ENCODE measurements at places on chromosomes 12 and 14. TPM values are rescaled to one million over a fixed set of nuclear protein-coding genes. Genes with fewer than 3 reads are reported as not detected.

TMPRSS12 gene
- not detected for polyA plus RNA-seq

GALNT8 gene
- polyA plus RNA-seq = 0.30 TPM

NTF3 gene
- polyA plus RNA-seq = 1.6 TPM

P3H3 gene
- 4.4 TPM for polyA plus RNA-seq

KLRC2 gene
- polyA plus RNA-seq = 1.2 TPM

FLRT2 gene
- polyA plus RNA-seq = 1.8 TPM

TSHR gene
- 10.3 TPM for polyA plus RNA-seq

BDKRB2 gene
- 1.1 TPM for polyA plus RNA-seq

- H3K36me3 ChIP-seq = no peaks in the 10 kb centered on the region
- H3K27me3 ChIP-seq = no peaks in the 10 kb centered on the region
- H3K4me1 ChIP-seq = peaks cover 3% of the 10 kb centered on the region
- no peak overlapping the region for H3K27ac ChIP-seq
Measured at GRCh38 chr14:32468955-32469354, 139.9 kb downstream of the AKAP6 start.

DNA sequence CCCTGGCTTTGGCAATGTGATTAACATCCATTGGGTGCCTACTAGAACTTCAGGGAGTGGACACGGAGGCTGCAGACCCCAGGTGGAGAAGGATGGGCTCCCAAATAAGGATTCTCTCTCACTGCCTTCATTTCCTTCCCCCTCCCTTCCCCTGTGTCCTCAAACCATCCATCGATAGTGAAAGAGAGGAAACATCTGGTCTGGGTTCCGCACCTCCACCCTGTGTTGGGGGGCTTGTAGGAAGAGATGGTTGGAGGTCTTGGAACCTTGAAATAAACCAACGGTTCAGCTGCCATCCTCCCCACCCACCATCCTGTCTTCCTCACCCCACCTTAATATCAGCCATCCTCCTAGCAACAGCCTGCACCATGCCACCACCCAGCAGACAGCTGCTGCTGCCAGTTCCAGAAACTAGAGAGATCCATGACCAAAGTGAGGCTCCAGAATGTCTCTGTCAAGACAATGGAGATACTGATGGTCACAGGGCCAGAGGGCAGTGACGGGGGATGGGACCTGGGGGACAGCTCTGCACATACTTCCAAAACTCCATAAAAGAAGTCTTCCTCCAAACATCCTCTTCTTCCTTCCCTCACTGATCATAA is 153.1 kb upstream of the CCND2 start:
- H3K27me3 ChIP-seq = peaks cover 2% of the 10 kb centered on the region
- no peaks in the 10 kb centered on the region for H3K36me3 ChIP-seq
- H3K27ac ChIP-seq = no peak overlapping the region
- DNase-seq = no peak

GRCh38 chr12:28998662-28999120 is 150.4 kb upstream of the FAR2 start:
- H3K4me1 ChIP-seq = no peaks in the 10 kb centered on the region
- no peaks in the 10 kb centered on the region for H3K27me3 ChIP-seq
- no peak overlapping the region for H3K4me3 ChIP-seq
- H3K36me3 ChIP-seq = no peaks in the 10 kb centered on the region
- no peak overlapping the region for H3K27ac ChIP-seq

GRCh38 chr12:5047729-5048128 is 4.0 kb downstream of the KCNA5 start:
- H3K27ac ChIP-seq = no peak overlapping the region
- H3K36me3 ChIP-seq = no peaks in the 10 kb centered on the region
- H3K4me3 ChIP-seq = no peak overlapping the region
- H3K27me3 ChIP-seq = peaks cover 22% of the 10 kb centered on the region
- no peak for DNase-seq
- H3K4me1 ChIP-seq = no peaks in the 10 kb centered on the region

- H3K27me3 ChIP-seq = no peaks in the 10 kb centered on the region
- H3K4me1 ChIP-seq = no peaks in the 10 kb centered on the region
- H3K27ac ChIP-seq = no peak overlapping the region
- H3K36me3 ChIP-seq = no peaks in the 10 kb centered on the region
- DNase-seq = no peak
Measured at GRCh38 chr14:55654243-55654642, 74.2 kb downstream of the KTN1 start.

GRCh38 chr12:12428961-12429657 is 72.2 kb downstream of the BORCS5 start:
- no peaks in the 10 kb centered on the region for H3K36me3 ChIP-seq
- peaks cover 15% of the 10 kb centered on the region for H3K4me1 ChIP-seq
- no peak overlapping the region for H3K4me3 ChIP-seq
- no peak for DNase-seq

DNA sequence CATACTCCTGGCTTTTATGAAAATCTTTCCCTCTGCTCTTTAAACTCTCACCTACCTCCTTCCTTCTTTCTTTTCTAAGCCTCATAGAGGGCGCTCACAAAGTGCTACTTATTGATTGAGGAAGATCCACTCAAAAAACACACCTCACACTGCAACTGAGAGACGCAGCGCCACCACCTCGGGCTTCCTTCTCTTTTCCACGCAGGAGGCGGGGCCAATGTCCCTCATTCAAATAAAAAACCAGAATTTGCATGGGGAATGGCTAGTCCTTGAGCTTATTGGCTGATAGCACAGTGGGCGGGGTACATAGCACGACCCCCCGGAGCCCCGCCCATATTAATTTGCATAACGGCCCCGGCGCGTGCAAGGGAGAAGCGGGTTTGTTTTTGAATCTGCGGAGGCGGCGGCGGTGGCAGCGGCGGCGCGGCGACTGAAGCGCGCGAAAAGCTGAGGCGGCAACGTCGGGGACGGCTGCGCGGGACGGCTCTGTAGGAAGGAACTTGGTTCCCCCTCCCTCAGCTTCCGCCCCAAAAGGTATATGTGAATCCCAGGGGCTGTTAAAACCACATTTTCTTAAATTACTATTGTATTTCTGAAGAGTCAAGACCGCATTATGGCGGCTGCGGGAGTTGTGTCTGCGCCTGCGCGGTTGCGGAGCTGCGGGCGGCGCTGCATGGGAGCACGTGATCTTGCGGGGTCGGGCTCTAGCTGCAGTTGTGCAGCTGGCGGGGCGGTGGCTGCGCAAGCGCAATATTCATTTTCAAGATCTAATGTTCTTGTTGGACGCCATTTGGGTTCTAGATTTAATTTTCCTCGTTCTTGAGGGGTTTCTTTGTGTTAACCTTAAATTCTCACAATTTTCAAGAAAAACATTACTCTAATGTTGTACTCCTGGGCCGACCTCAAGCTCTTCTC is at the start of gene ATF7IP:
Gene ATF7IP, plus strand, starts transcription at position 389 of the 915 bp plus-strand sequence. CDS start 58,234 bp downstream, outside the sequence.
- peaks cover 10% of the 10 kb centered on the region for H3K4me1 ChIP-seq
- peak within 1 kb of the TSS; percentile 75 for H3K4me3 ChIP-seq
- no peaks in the 10 kb centered on the region for H3K27me3 ChIP-seq
- DNase-seq = peak; percentile 97
- peaks cover 10% of the 10 kb centered on the region for H3K36me3 ChIP-seq

DNA sequence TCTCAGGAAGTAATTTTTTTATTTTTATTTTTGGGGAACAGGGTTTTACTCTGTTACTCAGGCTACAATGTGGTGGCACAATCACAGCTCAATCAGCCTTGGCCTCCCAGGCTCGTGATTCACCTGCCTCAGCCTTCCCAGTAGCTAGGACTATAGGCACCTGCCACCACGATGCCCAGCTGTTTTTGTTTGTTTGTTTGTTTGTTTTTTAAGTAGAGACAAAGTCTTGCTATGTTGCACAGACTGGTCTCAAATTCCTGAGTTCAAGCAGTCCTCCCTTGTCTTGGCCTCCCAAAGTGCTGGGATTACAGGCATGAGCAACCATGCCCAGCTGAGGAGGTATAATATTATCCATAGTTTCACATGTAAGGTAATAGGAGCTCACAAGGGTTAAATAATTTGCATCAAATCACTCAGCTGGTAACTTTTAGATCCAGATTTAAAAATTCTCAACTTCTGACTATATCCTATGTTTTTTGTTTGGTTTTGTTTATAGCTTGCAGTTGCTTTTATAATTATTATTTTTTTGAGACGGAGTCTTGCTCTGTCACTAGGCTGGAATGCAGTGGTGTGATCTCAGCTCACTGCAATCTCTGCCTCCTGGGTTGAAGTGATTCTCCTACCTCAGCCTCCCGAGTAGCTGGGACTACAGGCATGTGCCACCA is 629.3 kb downstream of the DIO2 start:
- no peaks in the 10 kb centered on the region for H3K27me3 ChIP-seq
- H3K27ac ChIP-seq = no peak overlapping the region
- no peak for DNase-seq
- H3K4me3 ChIP-seq = no peak overlapping the region

GRCh38 chr12:115485967-115486366 is 791.5 kb downstream of the MED13L start:
- H3K36me3 ChIP-seq = no peaks in the 10 kb centered on the region
- H3K27ac ChIP-seq = no peak overlapping the region
- H3K4me1 ChIP-seq = no peaks in the 10 kb centered on the region

- no peaks in the 10 kb centered on the region for H3K27me3 ChIP-seq
- no peak overlapping the region for H3K27ac ChIP-seq
- no peaks in the 10 kb centered on the region for H3K4me1 ChIP-seq
Measured at GRCh38 chr12:99910342-99910741, 74.4 kb downstream of the ANKS1B start.

- H3K4me3 ChIP-seq = no peak overlapping the region
- H3K36me3 ChIP-seq = no peaks in the 10 kb centered on the region
- DNase-seq = no peak
Measured at GRCh38 chr14:81432219-81432661, 32.1 kb upstream of the STON2 start.

DNA sequence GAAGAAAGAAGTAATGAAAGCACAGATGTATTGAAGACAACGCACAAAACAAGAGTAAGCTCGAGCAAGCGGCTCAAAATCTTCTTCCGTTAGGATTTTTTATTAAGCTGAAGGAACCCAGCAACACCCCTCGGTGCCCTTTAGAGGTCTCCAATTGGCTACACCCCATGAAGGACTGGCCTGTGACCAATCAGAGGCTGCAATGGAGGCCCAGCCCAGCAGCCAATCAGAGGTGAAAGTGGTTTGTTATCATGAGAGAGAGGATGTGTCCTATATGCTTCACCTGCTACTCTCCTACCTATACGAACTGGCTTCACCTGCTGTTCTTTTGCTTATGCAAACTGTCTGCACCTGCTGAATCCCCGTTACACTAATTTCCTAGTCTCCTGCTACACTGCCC is 358.8 kb downstream of the C12orf50 start:
- H3K27ac ChIP-seq = no peak overlapping the region
- no peak overlapping the region for H3K4me3 ChIP-seq
- no peaks in the 10 kb centered on the region for H3K27me3 ChIP-seq

- no peaks in the 10 kb centered on the region for H3K4me1 ChIP-seq
- DNase-seq = no peak
- H3K36me3 ChIP-seq = no peaks in the 10 kb centered on the region
- no peak overlapping the region for H3K4me3 ChIP-seq
Measured at GRCh38 chr14:85217412-85217811, 312.5 kb upstream of the FLRT2 start.

GRCh38 chr12:124403273-124403672 is 108.4 kb downstream of the RFLNA start:
- H3K27me3 ChIP-seq = no peaks in the 10 kb centered on the region
- H3K4me1 ChIP-seq = no peaks in the 10 kb centered on the region
- H3K27ac ChIP-seq = no peak overlapping the region
- H3K36me3 ChIP-seq = peaks cover 62% of the 10 kb centered on the region
- H3K4me3 ChIP-seq = no peak overlapping the region

- H3K36me3 ChIP-seq = no peaks in the 10 kb centered on the region
- DNase-seq = no peak
- H3K27me3 ChIP-seq = no peaks in the 10 kb centered on the region
Measured at GRCh38 chr12:13376610-13377373, 180.3 kb downstream of the EMP1 start.

GRCh38 chr12:2376908-2377657 is 324.3 kb downstream of the CACNA1C start:
- H3K27me3 ChIP-seq = no peaks in the 10 kb centered on the region
- no peaks in the 10 kb centered on the region for H3K36me3 ChIP-seq
- DNase-seq = no peak
- H3K4me3 ChIP-seq = no peak overlapping the region

- no peak overlapping the region for H3K4me3 ChIP-seq
- no peak overlapping the region for H3K27ac ChIP-seq
- no peak for DNase-seq
Measured at GRCh38 chr14:30855345-30856037, 18.9 kb upstream of the COCH start.

- H3K36me3 ChIP-seq = no peaks in the 10 kb centered on the region
- H3K27me3 ChIP-seq = peaks cover 5% of the 10 kb centered on the region
- peaks cover 11% of the 10 kb centered on the region for H3K4me1 ChIP-seq
- DNase-seq = no peak
- no peak overlapping the region for H3K4me3 ChIP-seq
- no peak overlapping the region for H3K27ac ChIP-seq
Measured at GRCh38 chr12:4563336-4563735, 1.3 kb downstream of the DYRK4 start.

GRCh38 chr12:50102131-50102531 is 1.7 kb upstream of the GPD1 start:
- peaks cover 42% of the 10 kb centered on the region for H3K36me3 ChIP-seq
- H3K27ac ChIP-seq = no peak overlapping the region
- no peak for DNase-seq
- H3K4me1 ChIP-seq = peaks cover 9% of the 10 kb centered on the region
- no peak overlapping the region for H3K4me3 ChIP-seq
- H3K27me3 ChIP-seq = no peaks in the 10 kb centered on the region

DNA sequence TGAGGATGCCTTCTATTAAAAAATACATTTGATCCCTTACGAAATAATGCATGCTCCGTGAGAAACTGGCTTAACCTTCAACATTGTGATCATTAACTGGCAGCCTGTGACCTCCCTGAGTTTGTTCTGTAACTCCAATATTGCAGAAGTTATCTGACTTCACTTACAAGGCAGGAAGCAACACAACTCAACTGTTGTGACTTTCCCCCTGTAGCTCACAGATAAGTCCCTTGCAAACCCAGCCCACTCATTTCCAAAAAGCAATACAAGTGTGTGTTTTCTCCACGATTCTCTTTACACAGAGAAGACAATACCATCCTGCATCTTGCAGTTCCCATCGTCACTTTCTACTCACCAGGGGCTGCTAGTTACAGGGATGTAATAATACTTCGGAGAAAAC is 304.7 kb upstream of the TMEM132C start:
- H3K4me1 ChIP-seq = no peaks in the 10 kb centered on the region
- H3K36me3 ChIP-seq = no peaks in the 10 kb centered on the region
- no peaks in the 10 kb centered on the region for H3K27me3 ChIP-seq
- no peak for DNase-seq
- H3K4me3 ChIP-seq = no peak overlapping the region
- no peak overlapping the region for H3K27ac ChIP-seq

DNA sequence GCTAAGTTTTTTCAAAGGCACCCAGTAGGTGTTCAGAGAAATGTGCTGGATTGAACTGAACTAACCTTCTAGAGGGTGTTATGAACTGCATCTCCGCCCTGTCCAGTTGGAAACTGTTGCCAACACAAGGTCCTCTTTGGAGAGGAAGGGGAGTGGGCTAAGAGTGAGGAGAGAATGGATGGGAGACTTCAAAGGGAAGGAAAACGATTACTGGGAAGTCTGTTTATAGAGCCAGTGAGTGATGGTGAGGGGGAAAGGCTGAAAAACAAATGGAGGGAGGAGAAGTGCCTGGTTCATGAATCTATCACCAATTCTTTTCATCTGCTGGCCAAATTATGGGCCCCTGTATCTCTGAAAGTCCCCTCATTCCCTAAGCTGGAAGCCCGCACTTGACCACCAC is 86.0 kb upstream of the TBX5 start:
- H3K4me1 ChIP-seq = no peaks in the 10 kb centered on the region
- DNase-seq = no peak
- H3K27me3 ChIP-seq = no peaks in the 10 kb centered on the region
- H3K36me3 ChIP-seq = no peaks in the 10 kb centered on the region
- H3K27ac ChIP-seq = no peak overlapping the region
